ENCODE measurements at places on chromosomes 5 and 9.

DNA sequence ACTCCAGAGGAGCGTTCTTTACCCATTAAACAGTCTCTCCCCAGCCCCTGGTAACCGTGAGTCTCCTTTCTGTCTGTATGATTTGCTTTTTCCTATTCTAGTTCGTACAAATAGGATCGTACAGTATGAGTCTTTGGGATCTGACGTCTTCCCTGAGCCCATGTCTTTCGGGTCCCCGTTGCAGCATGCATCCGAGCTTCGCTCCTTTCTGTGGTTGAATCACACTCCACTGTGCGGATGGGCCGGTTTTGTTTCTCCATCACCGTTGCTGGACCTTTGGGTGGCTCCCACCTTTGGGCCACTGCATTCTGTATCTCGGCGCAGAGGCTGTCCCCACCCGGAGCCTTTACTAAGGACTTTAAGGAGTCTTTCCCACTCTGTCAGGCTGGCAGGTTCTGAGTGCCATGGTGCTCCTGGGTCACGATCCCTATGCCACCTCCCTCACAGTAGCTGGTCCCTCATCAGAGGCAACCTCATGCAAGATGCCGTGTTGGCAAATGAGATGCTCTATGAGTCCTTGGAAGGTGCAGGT, 145.7 kb upstream of the COL5A1 start:
- DNase-seq: no peak

DNA sequence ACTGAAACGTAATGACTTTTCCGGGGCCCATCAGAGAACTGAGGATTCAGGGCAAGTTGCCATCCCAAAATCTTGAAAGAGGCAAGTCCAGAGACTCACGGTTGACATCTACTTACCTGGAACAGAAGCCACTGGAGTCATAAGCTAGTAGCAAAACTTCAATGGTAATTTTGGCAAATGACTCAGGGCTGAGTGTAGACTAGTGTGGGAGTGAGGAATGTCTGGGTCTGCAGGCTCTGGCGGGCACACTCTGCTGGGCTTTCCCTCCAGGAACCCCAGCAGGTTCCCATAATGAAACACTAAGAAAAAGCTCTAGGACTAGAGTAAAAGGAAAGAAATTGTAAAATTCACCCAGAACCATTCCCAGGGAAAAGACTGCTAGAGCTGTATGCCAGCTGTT, 122.9 kb upstream of the NFIL3 start:
- no peak for DNase-seq

- peak; percentile 86 for DNase-seq
These were observed at the start of gene RNF145 for GRCh38 chr5:159209438-159210209. Gene RNF145, minus strand, starts transcription at chr5:159209553. Its CDS starts 5,936 bp downstream, at chr5:159203617.

GRCh38 chr5:6686915-6687409, 26.3 kb upstream of the TENT4A start:
- DNase-seq: no peak

GRCh38 chr5:8068078-8068477, 199.1 kb downstream of the MTRR start:
- DNase-seq: no peak

GRCh38 chr5:25009063-25009462, 364.3 kb upstream of the CDH10 start:
- no peak for DNase-seq

DNA sequence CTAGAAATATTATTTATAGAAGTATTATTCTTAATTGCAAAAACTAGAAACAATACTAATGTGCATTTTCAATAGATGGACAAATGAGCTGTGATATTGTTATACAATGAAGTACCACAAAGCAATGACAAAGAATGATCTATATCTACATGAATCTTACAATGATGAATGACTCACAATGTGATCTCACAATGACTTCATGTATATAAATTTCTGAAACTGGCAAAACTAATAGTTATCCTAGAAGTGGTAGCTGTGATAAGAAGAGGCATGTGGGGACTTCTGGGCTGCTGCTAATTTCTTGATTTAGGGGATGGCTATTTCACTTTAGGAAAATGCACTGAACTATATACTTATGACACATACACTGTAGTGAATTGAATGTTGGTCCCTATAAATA, 396.0 kb upstream of the ZNF608 start:
- DNase-seq: no peak

GRCh38 chr5:66722686-66723085, 126.5 kb downstream of the MAST4 start:
- no peak for DNase-seq

GRCh38 chr5:139368613-139369012, 14.5 kb downstream of the SLC23A1 start:
- no peak for DNase-seq

DNA sequence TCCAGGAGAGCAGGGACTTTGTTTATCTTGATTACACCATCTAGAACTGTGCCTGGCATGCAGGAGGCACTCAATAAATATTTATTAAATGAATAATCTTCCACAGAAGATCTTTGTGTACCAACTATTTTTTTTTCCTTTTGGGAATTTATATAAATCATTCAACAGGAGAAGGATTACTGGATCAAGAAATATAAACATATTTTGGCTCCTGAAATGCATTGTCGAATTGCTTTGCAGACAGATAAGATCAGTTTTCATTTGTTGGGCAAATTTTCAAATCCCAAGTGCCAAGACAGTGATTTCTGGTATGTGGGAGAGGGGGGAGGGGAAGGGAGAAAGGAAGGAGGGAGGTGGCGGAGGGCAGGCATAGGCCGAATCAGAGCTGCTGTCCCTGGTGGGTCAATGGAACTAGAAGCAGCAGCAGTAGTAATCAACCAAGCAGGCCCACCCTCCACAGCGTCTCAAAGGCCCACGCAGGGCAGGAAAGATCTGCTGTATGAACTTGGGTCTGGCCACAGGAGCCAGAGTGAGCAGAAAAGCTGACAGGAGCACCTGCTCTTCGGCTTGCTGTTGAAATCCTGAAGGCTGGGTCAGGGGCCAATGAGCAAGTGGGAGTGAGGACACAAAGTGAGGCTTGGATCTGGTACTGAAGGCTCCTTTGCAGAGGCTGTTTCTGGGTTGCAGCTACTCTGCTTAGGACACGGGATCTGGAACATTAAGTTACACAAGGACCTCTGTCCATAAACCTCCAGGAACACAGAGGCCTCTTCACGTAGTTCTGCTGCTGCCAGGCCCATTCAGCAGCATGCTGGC, 15.8 kb upstream of the TRAF1 start:
- DNase-seq: no peak

DNA sequence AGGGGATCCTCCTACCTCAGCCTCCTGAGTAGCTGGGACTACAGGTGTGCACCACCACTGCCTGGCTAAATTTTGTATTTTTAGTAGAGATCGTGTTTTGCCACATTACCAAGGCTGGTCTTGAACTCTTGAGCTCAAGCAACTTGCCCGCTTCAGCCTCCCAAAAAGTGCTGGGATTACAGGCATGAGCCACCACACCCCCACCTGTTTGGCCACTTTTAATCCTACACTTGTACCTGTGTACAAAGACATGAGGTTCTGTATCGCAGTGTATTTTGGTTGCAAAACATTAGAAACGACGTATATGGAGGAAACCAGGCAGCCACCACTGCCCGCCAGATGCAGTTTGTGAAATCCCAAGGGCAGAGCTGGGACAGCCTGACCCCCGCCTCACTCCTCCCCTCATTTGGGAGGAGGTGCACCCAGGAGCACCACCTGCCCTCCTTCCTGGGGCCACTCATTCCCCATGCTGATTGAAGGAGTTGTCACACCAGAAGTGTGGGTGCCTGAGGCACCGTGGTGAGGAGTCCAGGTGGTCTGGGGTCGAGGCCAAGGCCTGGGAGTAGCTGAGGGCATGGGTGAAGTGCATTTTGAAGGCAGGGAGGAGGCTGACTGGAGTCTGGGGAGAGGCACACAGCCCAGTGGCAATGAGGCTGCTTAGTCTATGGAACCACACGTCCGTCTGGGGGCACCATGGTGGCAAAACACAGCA, 39.3 kb upstream of the OLFM1 start:
- no peak for DNase-seq

DNA sequence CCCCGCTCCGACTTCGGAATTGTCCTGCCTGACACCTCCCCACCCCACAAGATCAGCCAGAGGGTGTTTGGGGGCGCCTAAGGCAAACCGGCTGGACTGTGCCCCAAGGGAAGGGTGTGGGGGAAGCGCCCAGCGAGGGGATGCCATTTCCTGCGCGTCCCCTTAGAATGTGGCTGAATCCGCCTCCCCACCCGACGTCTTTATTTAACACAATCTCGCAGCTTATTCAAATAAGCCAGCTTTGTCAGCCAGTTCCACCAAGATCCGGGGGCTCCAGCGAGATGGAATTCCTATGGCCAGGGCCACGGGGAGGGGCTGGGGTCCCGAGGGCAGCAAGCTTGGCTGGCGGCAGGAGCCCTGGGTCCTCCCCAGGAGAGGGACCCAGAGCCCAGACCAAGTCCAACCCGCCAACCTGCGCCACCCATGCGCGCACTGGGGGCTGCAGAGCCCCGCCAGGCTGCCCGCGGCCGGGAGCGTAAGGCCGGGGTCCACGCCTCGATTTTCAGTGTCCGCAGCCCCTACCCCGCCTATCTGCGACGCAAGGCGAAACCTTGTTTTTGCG, 7.4 kb downstream of the IRX4 start:
- no peak for DNase-seq

- no peak for DNase-seq
These were observed 76.4 kb downstream of the OSMR start for GRCh38 chr5:38922199-38922598.

DNA sequence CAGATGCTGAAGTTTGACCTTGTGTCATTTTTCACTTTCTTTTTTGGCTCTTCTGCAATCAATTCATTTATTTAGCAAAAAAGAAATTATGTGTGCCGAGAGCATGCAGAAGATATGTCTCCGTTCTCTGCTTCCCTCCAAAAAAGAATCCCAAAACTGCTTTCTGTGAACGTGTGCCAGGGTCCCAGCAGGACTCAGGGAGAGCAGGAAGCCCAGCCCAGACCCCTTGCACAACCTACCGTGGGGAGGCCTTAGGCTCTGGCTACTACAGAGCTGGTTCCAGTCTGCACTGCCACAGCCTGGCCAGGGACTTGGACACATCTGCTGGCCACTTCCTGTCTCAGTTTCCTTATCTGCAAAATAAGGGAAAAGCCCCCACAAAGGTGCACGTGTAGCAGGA, 2.4 kb downstream of the FGFR4 start:
- no peak for DNase-seq

DNA sequence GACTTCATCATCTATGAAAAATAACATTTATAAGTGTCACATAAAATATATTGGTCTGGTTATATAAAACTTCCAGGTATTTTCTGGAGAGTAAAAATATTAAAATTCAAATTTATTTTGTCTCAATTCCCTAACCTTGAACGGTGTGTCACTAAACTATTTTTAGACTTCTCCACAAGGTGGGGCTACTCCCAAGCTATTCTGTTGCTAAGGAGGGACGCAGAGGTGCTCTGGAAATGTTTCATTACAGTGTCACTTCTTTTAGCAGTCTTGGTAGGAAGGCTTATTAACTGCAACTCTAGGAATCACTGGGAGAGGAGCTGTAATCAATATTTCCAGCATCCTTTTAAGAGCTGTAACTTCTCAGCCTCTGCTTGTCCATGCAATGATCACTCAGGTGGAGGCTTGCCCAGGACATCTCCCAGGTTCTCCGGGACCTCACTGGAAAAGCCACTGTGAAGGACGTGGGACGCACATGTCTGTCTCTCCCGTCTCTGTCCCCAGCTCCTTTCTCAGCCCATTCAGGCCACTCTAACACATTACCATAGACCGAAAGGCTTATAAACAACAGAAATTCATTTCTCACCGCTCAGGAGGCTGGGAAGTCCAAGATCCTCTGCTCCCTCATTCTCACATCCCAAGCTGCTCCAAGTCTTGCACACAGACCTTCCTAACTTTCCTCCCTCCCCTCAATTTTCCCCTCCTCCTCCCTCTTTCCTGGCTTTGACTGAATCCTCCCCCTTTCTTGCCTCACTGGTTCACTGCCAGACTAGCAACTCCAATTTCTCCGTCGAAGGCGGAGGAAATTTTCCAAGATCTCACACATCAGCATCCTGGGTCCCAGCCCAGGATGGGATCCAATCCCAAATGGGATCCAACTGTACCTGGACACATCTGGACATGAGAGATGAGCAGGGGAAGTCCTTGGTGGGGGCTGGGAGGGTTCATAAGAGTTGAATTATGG, 32.7 kb upstream of the DNAH5 start:
- no peak for DNase-seq

DNA sequence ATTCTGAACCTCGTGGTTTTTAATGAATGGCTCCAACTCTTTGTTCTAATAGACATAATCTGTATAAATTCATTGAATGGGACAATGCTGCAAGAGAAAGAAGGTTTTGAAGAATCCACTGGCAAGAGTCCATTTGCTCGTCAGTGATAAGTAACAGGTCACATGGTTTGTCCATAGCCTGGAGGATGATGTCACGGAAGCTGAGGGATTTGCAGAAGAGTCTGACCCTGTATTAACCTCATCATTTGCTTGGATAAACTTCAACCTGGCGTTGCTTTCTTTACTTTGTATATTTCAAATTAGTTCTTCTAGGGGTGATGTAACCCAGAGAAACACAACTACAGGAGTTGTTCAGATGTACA, 197.4 kb downstream of the GAS1 start:
- no peak for DNase-seq

DNA sequence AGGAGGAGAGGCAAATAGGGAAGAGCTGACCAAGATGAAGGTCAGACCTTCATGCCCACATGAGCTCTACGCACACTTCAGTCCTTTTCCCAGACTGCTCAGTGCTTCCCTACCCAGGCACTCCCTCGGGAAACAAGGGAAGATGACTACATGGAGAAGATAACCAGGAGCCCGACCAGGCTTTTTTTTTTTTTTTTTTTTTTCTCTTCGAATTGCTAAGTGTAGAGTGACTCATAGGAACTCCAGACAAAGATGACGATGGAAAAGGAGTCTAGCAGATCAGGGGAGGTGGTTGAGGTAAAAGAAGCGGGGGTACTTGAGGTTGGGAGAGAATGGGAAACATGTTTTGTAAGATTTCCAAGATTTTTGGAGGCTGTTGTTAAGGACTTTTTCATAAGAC, 526.1 kb downstream of the BNC2 start:
- no peak for DNase-seq
